ENCODE measurements at places on chromosomes 5 and 9.

GRCh38 chr5:132661231-132662003, 3.4 kb downstream of the IL13 start:
- DNase-seq = no peak

DNA sequence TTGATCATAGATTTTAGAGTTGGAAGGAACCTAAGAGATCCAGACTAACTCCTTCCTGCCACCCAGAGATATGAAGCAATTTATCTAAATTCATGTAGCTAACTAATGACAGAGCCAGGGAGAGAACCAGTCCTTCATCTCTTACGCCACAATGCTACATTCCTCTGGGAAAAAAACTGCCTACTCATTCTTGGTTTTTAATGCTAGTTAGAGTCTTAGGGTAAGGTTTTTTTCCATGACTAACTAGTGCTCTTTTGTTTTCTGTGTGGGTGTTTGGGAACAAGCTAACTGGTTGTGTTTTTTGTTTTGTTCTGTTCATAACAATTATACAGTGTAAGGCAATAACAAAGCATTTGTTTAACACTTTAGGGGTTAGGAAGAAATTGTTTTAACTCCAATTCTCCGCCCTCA, 52.4 kb downstream of the SLC44A1 start:
- peak; percentile 60 for DNase-seq

DNA sequence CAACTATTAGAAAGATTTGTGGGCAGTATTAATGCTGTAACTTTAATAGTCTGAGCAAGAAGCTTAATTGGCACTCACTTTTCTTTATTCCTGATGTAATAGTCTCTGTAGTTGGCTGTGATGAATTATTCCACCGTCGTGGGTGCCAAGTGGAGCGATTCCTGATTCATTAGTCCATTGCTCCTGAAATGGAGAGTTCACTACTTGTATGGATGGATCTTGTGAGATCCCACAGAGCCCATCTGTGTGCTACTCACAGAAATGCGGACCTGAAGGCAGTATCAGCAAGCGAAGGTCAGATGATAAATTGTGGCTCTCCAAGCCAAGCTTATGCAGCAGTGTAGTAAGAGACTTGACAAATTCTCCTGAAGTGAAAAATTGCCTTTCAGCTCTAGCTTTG, 212.2 kb downstream of the CHSY3 start:
- no peak for DNase-seq

DNA sequence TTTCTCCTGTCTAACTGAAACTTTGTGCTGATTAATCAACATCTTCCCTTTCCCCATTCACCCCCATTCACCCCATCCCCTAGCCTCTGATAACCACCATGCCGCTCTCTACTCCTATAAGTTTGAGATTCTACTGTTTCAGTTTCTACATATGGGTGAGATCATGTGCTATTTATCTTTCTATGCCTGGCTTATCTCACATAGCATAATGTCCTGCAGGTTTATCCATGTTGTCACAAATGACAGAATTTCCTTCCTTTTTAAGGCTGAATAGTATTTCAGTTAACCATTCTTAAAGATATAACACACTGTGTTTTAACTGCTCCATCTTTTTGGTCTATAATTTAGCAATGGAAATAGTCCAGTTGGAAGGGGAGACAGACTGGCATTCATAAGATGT, 205.1 kb downstream of the SNCAIP start:
- peak; percentile 13 for DNase-seq

GRCh38 chr5:96790961-96791504, 16.7 kb downstream of the ERAP1 start:
- DNase-seq = peak; percentile 22

DNA sequence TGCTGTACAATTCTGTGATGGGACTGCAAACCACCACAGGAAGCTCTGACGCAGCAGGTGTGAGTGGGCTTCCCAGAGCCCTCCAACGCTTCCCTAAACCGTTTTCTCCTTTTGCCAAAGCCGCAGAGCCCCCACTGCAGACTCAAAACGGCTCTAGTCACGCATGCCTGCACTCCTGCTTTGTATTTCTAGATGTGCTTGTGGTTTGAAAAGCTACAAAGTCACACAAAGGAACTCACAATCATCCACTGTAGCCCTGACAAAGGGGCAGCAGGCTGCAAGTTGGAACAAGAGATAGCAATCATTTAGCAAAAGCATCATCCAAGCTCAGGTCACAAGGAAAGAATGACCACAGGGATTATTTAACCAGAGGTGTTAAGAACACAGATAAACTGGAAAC, 79.3 kb downstream of the PTPN3 start:
- no peak for DNase-seq

GRCh38 chr5:56520986-56521730, 288.0 kb upstream of the ANKRD55 start:
- DNase-seq = no peak

GRCh38 chr5:93355691-93356090, 225.3 kb downstream of the NR2F1-AS1 start:
- DNase-seq = no peak

DNA sequence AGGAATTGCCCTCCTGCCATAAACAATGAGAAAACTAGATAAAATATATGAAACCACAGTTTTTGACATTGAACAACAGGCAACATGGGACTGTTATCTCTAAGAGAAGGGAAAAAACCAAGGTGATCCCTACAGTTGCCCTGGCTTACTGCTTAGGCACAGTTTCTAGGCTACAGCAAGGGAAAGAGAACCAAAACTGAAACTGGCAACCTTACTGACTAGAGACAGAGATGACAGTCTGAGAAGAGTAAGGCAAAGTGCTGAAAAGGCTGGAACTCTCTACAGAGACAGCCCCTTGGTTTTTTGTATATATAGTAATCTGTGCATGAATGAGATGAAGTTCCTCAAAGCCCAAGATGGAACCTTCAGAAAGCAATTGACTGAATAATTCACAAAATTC, 36.2 kb upstream of the REEP2 start:
- DNase-seq = no peak

DNA sequence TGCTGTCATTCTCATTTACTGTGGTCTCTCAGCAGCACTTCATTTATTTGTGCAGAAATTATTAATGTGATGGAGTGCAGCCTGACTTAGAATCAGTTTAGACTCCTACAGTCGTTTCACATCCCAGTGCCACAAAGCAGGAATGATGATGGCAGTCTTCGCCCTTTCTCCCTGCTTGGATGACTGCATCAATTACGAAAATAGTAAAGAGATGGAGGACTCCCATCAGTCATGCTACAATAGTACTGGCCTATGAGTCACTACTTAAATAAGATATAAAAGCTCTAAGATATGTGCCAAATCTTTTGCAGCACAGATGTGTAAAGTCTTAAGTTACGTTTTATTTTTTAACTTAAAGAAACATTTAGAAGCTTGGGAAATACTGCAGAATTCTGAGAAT, 263.9 kb downstream of the CHSY3 start:
- DNase-seq = no peak

- DNase-seq = no peak
Observed at GRCh38 chr5:143200781-143201398, 202.6 kb downstream of the NR3C1 start.

DNA sequence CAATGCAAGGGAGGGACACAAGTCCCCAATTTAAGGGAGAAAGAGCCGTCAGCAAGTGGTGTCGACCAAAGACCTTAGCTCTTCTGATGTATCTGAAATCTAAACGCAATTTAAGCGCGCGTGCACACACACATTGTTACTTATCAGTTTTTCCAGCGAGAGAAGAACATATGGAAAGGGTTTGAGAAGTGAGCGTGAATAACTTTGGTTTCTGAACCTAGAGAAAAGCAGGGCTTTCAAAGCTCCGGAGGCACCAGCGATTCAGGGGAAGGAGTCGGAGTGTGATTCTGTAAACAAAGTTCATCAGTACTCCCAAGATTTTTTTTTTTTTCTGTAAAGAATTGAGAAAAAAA, 191.8 kb downstream of the MEF2C start:
- no peak for DNase-seq

GRCh38 chr5:122156724-122157325, 27.5 kb downstream of the ZNF474 start:
- no peak for DNase-seq

DNA sequence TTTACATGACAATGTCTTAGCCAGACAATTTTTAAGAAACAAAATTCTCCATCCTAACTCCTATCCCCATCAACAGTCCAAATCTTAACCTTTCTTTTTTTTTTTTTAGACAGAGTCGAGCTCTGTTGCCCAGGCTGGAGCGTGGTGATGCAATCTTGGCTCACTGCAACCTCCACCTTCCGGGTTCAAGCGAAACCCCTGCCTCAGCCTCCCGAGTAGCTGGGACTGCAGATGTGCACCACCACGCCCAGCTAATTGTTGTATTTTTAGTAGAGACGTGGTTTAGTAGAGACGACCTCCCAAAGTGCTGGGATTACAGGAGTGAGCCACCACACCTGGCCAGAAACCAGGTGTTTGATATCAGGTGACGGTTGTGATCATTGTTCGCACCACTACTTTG, 10.2 kb downstream of the ABL1 start:
- no peak for DNase-seq

Data from pulmonary artery endothelial cell (primary cell).